ENCODE measurements at places on chromosomes 1 and 21. TPM values are rescaled to one million over a fixed set of nuclear protein-coding genes. Genes with fewer than 3 reads are reported as not detected.

Gene OR2T29
- not detected for total RNA-seq

Gene RHBDL2
- total RNA-seq, result 18.1 TPM

Gene VSIG8
- total RNA-seq, result not detected

Gene MROH9
- not detected for total RNA-seq

Gene FBXO42
- 25.4 TPM for total RNA-seq

Gene ANKRD65
- total RNA-seq, result 1.5 TPM

Gene LHX4
- total RNA-seq, result not detected

Gene FALEC
- total RNA-seq, result not detected

GRCh38 chr1:183783342-183783741, 21.6 kb upstream of the RGL1 start:
- no peaks in the 10 kb centered on the region for H3K27me3 ChIP-seq
- H3K4me1 ChIP-seq, result no peaks in the 10 kb centered on the region

DNA sequence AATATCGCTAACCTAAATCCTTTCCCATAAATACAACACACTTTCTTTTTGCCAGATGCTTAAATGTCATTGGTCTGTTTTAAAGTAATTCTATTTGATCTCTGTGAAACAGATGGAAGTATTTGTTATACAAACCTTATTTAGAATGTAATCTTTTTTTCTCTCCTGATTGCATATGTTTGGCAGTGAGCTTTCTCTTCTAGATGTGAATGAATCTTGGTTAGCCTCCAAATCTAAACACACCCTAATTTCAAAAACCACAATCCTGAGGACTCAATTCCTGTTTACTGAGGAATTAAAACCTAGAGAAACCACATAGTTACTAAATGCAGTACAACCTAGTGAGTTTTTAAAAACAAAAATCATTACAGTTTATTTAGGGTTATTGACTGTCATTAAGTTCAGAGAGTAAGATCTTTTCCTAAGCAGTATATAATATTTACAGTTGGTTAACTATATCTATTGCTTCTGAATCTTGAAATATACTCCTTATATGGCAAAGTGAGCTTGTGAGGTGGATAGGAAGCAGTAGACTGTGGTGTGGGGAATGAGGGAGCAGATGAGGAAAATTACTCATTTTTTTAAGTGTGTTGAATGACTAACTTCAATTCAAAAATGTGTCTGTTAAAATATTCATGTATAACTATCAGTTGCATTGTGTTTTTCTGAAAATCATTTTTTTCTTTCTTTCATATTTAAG, 218.7 kb downstream of the FMN2 start:
- H3K4me3 ChIP-seq, result no peak overlapping the region
- DNase-seq, result no peak
- no peaks in the 10 kb centered on the region for H3K36me3 ChIP-seq

DNA sequence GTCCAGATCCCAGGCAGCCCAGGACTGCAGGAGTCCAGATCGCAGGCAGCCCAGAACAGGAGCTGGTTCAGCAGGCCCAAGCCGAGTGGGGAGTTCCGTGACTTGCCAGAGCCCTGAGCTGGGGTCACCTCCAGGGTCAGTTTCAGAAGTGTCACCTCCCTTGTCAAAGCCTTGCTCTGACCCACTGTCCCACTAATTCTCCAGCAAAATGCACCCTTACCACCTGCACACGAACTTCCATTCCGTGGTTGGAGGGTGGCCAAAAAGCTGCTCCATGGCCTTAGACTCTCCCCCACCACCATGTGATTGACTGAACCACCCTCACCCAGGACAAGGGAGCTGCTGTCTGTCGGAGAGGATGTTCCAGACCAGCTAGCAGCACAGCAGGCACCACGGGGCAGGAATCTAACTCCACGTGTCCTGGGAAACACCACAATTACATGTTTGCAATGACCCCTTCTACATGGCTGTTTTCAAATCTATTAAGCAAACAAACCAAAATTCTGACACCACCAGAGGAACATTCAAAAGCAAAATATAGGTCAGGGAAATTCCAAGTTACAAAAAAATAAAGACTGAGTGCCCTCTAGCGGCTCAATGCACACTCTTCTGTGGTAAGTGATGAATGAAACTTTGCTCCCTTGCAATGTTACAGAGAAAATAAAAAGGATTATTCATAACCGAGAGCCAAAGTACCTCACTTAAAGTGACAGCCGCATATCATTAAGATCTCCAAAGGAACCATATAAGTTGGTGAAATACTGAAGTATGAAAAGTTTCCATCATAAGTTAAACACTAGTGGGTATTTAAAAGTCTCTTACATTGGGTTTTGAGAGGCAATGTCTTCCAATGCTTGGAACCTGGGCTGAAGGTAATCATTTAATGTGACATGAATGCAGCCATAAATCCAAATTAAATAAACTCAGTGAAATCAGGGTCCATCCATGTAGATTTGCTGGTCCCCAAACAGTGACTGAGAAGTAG, 76.3 kb downstream of the NPHP4 start:
- no peaks in the 10 kb centered on the region for H3K27me3 ChIP-seq
- no peaks in the 10 kb centered on the region for H3K4me1 ChIP-seq
- no peak overlapping the region for H3K4me3 ChIP-seq
- no peak for DNase-seq

GRCh38 chr1:212622467-212622866, 13.9 kb downstream of the ATF3 start:
- no peak for DNase-seq
- H3K27me3 ChIP-seq, result no peaks in the 10 kb centered on the region
- H3K4me1 ChIP-seq, result no peaks in the 10 kb centered on the region
- no peak overlapping the region for H3K4me3 ChIP-seq

DNA sequence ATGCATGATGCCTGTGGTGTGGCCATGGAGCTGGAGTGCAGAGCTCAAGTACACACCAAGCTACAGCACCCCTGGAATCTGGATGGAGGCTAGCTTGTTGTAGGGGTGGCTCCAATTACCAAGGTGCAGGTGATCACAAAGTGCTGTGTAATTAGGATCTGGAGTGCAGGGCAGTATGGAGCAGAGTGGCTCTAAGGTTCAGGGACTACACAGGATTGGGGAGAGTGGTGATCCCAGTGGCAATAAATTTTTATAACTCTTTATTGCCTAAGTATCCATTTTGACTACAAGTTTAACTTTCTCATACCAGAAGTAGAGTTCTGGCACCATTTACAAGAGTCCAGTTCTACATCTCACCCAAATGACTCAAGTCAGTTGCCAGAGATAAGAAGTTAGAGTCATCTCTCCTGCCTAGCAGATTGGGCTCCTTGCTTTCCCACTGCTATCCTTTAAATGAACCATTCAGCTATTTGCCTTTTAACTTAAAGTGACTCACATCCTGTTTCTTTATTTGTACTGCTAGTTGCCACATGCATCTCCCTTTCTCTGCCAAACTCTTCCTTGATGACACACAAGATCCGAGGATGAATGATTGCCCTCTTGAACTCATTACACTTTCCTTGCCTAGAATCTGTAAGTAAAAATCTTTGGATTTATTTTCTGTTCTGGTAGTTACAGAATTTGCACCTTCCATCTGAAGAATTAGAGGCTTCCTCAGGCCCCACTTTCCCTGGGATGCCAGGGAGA, 427.2 kb downstream of the KCNT2 start:
- no peaks in the 10 kb centered on the region for H3K27me3 ChIP-seq
- no peak overlapping the region for H3K4me3 ChIP-seq
- no peaks in the 10 kb centered on the region for H3K4me1 ChIP-seq
- H3K27ac ChIP-seq, result no peak overlapping the region

DNA sequence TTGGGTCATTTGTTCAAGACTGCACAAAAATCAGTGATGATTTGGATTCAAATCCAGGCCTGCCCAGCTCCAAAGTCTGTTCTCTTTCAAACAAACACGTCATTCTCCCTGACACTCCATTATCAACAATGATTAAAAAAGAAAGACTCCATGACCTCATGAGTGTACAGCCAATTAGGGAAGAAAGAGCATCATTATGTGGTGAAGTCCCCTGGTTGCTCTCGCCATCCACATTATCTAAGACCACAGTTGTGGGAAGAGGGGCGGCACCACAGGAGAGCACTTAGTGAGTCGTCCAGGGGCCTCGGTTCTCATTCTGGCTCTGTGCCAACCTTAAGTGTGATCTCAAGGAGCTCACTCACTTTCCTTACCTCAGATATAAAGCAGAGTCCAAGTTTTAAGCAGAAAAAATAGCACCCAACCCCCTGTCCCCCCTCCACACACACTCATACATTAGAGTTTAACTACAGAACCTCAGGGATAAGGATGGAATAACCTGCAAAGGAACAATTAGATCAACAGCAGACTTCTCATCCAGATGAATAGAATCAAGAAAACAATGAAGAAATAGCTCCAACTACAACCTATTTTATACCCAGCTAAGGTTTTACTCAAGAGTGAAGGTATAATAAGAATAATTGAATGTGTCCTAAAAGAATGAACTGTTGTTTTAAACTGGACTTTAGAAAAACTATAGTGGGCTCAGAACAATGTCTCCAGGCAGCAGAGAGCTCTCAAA, 47.8 kb downstream of the COL6A1 start:
- H3K36me3 ChIP-seq, result no peaks in the 10 kb centered on the region
- no peak for DNase-seq
- no peaks in the 10 kb centered on the region for H3K27me3 ChIP-seq
- H3K27ac ChIP-seq, result peak overlapping the region; percentile 86
- H3K4me3 ChIP-seq, result no peak overlapping the region

GRCh38 chr1:232507571-232507970, 122.4 kb downstream of the SIPA1L2 start:
- no peaks in the 10 kb centered on the region for H3K27me3 ChIP-seq
- no peaks in the 10 kb centered on the region for H3K36me3 ChIP-seq
- DNase-seq, result no peak
- no peak overlapping the region for H3K4me3 ChIP-seq
- peaks cover 9% of the 10 kb centered on the region for H3K4me1 ChIP-seq

GRCh38 chr1:220527908-220528678, at the start of gene MARK1:
TSS of gene MARK1 (plus strand) at chr1:220528136. CDS start at chr1:220528823, 687 bp downstream.
- H3K4me1 ChIP-seq, result peaks cover 14% of the 10 kb centered on the region
- H3K4me3 ChIP-seq, result peak within 1 kb of the TSS; percentile 64
- peaks cover 6% of the 10 kb centered on the region for H3K27me3 ChIP-seq

DNA sequence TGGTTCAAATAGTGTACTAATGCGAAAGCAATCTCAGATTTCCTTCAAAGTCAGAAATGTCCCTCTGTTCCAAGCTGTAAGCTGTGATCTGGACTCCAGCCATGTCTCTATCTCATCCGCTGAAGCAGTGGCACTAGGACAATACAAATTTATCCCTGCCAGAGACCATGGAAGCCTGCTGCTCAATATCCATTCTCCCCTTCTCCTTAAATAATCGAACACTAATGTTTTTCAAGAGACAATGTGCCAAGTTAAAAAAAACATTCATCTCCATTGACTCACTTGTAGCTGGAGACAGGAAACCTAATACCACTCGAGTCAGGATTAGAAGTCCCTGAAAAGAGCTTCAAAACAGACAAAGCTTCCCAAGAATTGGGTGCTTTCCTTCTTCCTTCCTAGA, 38.5 kb upstream of the PGBD5 start:
- H3K27me3 ChIP-seq, result peaks cover 10% of the 10 kb centered on the region
- no peak for DNase-seq

DNA sequence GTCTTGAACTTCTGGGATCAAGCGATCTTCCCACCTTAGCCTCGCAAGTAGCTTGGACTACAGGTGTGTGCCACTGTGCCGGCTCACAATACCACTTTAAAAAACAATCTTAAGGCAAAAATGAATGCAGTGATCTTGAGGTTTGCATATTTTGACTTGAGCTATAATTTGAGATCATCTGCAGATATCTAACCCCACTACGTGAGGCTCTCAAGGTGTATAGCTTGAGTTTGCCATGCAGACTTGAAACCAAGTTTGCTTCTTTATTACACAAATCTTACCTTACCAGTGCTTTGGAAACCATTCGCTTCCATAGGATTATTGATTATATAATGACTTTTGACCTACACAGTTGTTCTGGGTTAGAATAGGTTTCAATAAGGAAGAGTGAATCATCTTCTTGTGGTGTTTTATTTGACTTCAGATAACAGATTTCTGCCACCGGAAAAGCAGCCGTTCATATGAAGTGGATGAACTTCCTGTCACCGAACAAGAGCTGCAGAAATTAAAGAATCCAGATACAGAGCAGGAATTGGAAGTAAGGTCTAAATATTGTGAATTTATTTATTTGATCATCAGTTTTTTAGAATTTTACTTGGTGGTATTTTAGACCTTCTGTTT, 155.1 kb downstream of the VPS13D start:
- H3K4me3 ChIP-seq, result no peak overlapping the region
- H3K36me3 ChIP-seq, result no peaks in the 10 kb centered on the region

- no peaks in the 10 kb centered on the region for H3K27me3 ChIP-seq
- H3K4me1 ChIP-seq, result peaks cover 11% of the 10 kb centered on the region
- no peak overlapping the region for H3K4me3 ChIP-seq
- no peaks in the 10 kb centered on the region for H3K36me3 ChIP-seq
Observed at GRCh38 chr1:226979517-226980121, 39.5 kb downstream of the COQ8A start.

DNA sequence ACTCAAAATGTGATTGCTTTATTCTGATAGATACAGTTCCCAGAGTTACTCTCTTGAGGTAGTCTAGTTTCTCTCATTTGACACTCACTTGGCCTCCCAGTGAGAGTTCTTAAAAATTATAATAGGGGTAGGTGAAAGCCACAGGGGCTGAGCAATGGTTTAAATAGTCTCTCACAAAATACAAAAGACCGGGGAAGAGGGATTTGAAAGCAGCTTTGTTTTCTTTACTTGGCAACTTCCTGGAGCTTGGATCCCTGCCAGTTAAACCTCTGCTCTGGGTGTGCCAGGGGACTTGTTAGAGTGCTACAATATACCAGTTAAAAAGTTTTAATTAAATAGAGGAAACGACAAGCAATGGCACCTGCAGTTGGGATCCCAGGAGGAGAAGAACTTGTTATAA, 31.7 kb downstream of the OR13G1 start:
- H3K36me3 ChIP-seq, result no peaks in the 10 kb centered on the region
- H3K4me1 ChIP-seq, result no peaks in the 10 kb centered on the region
- peak; percentile 64 for DNase-seq
- no peak overlapping the region for H3K27ac ChIP-seq
- no peak overlapping the region for H3K4me3 ChIP-seq
- no peaks in the 10 kb centered on the region for H3K27me3 ChIP-seq
